Cortex of kidney (tissue), 1 donor: ENCODE measurements at places on chromosomes 3 and 15.

GRCh38 chr15:73000293-73000692 is 52.0 kb upstream of the NEO1 start:
- no peak for DNase-seq

DNA sequence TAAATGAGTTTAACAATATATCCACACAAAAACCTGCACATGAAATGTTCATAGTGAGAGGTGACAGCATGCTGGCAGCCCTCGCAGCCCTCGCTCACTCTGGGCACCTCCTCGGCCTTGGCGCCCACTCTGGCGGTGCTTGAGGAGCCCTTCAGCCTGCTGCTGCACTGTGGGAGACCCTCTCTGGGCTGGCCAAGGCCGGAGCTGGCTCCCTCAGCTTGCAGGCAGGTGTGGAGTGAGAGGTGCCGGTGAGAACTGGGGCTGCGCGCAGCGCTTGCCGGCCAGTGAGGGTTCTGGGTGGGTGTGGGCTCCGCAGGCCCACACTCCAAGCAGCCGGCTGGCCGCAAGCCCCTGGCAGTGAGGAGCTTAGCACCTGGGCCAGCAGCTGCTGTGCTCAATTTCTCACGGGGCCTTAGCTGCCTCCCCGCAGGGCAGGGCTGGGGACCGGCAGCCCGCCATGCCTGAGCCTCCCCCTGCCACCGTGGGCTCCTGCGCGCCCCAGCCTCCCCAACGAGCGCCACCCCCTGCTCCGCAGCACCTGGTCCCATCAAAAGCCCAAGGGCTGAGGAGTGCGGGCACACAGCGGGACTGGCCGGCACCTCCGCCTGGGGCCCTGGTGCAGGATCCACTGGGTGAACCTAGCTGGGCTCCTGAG is 3.4 kb downstream of the CCDC13 start:
- DNase-seq = no peak

DNA sequence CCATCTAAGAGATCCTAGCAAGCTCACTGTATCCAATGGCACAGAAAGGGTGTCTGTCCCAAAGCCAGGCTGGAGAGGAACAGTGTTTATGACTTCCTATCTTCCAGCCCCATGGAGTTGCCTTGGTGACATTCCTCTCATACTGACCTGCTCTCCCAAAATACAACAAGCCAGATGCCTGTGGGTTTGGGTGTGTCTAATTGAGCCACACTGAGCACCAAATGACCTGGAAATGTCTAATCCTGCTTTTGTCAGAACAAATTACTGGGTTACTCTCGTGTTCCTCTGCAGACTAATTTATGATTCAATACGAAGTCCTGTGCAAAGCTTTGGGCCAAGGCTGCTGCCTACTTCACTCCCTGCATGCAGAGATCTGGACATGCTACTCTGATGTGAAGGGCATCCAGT is 98.1 kb upstream of the STRIT1 start:
- DNase-seq = no peak

DNA sequence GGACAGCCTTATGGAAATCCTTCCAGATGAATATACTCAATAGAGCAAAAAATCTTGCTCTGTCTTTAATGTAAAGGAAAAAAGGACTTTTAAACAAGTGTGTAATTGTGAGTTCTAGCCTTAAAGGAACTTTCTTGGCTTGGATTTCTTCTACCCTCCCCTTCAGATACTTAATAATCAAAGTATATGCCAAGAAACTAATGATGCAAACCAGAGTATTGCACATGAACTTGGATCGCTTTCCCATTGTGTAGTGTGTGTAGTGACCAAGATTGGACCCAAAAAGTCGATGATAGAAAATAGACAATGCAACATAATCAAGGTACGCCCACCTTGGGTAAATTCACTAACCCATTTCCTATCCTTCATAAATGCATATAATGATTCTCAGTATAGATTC is 123.8 kb downstream of the TIGIT start:
- no peak for DNase-seq
